ENCODE measurements at places on chromosomes 16 and 17. TPM values are rescaled to one million over a fixed set of nuclear protein-coding genes. Genes with fewer than 3 reads are reported as not detected.

Gene SLC16A11
- polyA plus RNA-seq: 3.4 TPM

Gene GRB7
- not detected for polyA plus RNA-seq

Gene SYNGR3
- polyA plus RNA-seq: 4.9 TPM

Gene SHCBP1
- 1.6 TPM for polyA plus RNA-seq

Gene ASPHD1
- not detected for polyA plus RNA-seq

Gene KRTAP2-3
- not detected for polyA plus RNA-seq

Gene CLEC19A
- polyA plus RNA-seq: not detected

Gene IRX5
- polyA plus RNA-seq: not detected

Gene LITAFD
- polyA plus RNA-seq: not detected

Gene RFWD3
- 30.1 TPM for polyA plus RNA-seq

Gene JUP
- polyA plus RNA-seq: 72.0 TPM

Gene ZNF598
- 11.0 TPM for polyA plus RNA-seq

Gene SLFN11
- 11.2 TPM for polyA plus RNA-seq

Gene MYH11
- 3.9 TPM for polyA plus RNA-seq

Gene CHD9NB
- polyA plus RNA-seq: not detected

Gene SYT17
- 3.2 TPM for polyA plus RNA-seq

Gene TPSG1
- polyA plus RNA-seq: not detected

Gene SLC13A2
- not detected for polyA plus RNA-seq

Gene NOD2
- polyA plus RNA-seq: 0.86 TPM

Gene PRKCB
- polyA plus RNA-seq: 181 TPM

Gene RASD1
- polyA plus RNA-seq: 0.73 TPM

Gene TBC1D3K
- polyA plus RNA-seq: not detected

Gene CHST6
- 0.13 TPM for polyA plus RNA-seq

Gene KRTAP29-1
- polyA plus RNA-seq: not detected
